Occipital lobe (tissue), 3 donors: ENCODE measurements at places on chromosomes 3 and 15.

DNA sequence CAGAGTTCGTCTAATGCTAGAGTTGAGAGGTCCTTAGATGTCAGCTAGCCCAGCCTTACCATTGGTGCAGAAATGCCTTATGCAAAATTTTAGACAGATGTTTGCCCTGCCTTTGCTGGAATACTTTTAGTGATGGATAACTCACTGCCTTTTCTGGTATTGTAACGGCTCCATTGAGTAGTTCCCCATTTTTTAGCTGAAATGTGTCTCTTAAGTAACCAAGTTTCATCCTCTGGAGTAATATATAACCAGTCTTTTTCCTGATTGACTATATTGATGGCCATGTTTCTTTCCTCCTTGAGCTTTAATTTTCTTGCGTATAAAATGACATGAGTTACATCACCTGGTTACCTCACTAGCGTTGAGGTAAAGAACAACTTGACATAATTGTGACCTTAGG is 45.0 kb downstream of the SNRK start:
- no peak for DNase-seq

- no peak for DNase-seq
Measured at GRCh38 chr3:8712908-8713255, 20.7 kb upstream of the CAV3 start.

- DNase-seq, result no peak
Measured at GRCh38 chr15:78182821-78183220, 33.7 kb downstream of the IDH3A start.

DNA sequence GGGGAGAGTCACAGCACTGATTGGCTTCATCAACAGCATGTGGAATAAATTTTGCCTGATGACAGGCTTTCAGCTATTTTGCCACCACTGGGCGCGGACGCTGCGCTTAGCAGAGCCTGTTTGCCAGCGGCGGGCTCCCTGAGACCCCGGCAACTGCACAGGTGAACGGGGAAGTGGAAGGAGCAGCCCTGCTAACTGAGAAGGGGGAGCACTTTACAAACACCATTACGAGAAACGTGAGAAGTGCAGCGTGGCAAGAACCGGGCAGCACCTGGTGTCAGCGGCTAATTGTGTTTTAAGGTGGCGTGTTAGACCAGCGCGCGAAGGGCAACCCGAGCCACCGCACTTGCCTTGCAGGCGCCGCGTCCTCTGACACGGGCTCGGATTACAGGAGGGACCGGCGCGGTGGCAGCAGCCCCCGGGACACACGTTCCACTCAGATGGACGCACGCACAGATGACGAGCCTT is 307.8 kb upstream of the ARRDC4 start:
- DNase-seq, result peak; percentile 34

DNA sequence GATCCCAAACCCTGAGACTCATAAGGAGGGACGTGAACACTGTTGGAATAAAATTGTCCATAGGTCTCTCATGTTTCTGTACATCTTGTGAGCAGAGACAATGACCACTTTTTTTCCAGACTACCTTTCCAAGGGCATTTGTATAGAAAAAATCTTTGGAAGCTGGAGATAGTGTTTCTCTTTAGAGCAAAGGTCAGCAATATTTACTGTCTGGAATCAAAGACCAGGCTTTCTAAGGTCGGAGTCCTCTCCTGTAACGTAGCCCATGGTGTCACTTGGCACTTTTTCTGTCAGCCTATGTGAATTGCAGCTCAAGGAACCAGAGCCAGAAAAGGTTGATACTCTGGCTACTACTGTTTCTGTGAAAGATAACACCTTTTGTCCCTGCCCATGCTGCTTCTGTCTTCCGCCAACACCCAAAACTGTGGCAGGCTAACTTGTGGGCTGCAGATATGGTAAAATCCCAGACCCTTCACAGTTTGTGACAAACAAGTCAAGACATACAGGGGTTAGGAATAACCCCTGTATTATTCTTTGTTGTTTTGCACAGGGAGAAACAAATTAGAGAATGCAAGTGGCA is 578.3 kb downstream of the GRM7 start:
- no peak for DNase-seq

DNA sequence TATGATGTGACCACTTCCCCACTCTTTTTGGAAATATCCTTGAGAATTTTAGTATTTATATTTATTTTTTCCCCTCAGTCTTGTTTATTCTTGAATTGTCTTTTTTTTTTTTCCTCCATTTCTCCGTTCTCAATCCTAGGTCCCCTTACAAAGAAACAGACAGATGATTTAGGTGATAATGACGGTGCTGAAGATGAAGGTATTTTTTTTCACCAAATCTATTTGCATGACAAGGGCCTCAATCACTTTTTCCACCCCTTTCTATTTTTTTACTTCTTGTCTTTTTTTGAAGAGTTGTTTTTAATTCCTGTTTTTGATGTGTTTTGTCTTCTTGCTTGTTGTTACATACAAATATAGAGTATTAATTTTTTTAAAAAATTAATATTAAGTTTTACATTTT is 402.6 kb downstream of the NLGN1 start:
- DNase-seq, result no peak

- peak; percentile 50 for DNase-seq
Measured at GRCh38 chr15:66387163-66388042, 691 bp downstream of the MAP2K1 start.

GRCh38 chr15:77421370-77421700 is 647 bp downstream of the HMG20A start:
- DNase-seq, result no peak

DNA sequence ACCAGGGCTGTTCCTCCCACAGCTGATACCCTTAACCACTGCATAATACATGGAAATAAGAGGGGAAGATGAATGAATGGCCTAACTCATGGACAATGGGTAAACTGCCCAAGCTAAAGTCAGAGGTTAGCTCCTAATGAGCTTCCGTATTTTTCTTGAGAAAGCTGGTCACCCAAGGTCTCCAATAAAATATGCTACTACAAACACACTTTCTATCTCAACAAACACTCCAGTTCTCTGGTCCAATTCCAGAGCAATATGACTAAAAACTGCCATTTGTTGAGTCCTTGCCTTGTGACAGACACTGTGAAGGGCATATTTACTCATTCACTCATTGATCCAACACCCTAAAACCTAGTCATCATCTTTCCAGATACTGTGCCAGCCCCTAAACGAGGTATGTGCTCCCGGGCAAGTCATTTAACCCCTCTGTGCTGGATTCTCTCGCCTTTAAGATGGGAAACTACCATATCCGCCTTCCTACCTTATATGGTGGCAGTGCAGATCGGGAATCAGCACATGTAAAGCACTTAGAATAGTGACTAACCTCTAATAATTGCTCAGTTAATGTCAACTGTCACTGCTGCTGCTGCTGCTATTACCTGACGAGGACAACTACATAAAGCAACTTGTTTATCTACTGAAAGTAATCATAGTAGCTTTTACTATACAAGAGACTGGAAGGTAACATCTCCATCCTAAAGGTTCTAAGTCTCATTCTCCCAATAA is 89.1 kb downstream of the XXYLT1 start:
- no peak for DNase-seq

GRCh38 chr3:194237110-194237509 is 101.2 kb downstream of the HES1 start:
- no peak for DNase-seq

- no peak for DNase-seq
Measured at GRCh38 chr15:96728591-96728990, 398.1 kb downstream of the NR2F2 start.

- no peak for DNase-seq
Measured at GRCh38 chr3:126900859-126901540, 81.9 kb upstream of the PLXNA1 start.

DNA sequence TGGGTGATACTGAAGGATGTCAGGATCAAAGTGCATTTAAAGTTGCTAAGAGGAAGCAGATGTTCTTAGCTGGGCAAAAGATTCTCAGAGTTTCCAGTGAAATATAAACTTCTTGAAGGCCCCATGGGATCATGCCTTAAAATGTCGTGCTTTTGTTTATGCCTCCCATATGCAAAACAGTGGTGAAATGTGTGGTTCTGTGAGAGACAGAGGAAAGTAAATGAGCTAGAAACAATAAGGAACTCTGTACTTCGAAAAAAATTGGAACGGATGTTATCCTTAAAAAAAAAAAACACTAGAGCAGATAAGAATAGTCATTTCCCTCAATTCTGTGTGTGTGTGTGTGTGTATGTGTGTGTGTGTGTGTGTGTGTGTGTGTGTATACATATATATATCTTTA is 497.0 kb upstream of the TBL1XR1 start:
- DNase-seq, result no peak

DNA sequence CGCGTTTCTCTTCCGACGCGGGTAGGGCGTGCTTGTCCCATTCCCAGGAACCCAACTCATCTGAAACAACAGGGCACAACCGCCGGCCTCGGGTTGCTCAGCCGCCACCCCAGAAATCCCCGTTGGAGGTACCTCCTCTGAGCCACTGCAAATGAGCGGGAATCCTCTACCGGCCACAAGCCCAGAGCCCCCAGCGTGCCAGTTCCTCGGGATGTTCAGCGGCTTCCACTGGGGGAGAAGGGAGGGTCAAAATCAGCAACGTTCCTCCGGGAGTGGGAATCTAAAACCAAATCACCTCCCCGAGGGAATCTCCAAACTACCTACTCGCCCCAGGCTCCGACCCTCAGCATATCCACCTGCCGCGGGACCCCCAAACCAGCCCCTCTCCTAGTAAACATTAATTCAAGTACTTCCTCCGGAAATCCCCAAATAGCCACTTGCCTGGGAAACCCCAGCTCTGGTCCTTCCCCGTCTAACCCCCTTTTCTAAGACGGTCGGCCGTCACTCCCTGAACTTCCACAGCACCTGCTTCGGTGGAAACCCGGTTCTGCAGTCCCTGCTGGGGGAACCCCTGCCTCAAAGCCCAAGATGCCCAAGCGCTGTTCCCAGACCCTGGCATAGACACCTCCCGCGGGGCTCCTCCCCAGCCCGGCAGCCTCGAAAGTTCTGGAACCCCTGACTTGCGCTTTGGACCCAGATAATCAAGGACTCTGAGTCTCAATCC is 887 bp downstream of the OXTR start:
- DNase-seq, result no peak

GRCh38 chr3:13529196-13530112 is 19.5 kb upstream of the FBLN2 start:
- no peak for DNase-seq

DNA sequence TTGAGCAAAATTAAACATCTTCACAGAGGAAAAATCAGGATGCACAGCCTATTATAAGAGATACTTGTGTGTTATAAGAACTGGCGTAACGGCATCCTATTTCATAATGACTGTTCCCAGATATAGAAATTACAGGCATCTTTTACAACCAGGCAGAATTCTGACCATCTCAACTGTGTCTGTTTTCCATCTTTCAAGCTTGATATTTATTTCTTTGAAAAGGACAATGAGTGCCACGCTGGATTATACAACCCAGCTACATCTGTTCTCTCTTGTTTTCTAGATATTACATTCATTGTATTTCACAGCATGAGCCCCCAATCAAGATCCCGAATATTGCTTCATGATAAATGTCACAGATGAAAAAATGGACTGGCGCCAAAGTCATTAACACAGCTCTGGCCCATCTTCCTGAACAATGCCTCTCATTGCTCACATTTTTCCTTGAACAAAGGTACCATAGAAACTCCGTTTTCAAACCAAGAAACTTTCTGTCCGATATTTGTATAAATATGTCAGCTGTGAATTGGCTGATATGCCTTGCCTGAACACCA is 420.6 kb downstream of the TBL1XR1 start:
- no peak for DNase-seq

GRCh38 chr15:62164396-62165103 is 535 bp downstream of the C2CD4B start:
- DNase-seq, result no peak
